ENCODE measurements at places on chromosomes 11 and 22.

GRCh38 chr11:120102864-120103122 lies 35.1 kb downstream of the TRIM29 start:
- no peak for DNase-seq

GRCh38 chr11:131691181-131692041 lies 321.0 kb downstream of the NTM start:
- no peak for DNase-seq

DNA sequence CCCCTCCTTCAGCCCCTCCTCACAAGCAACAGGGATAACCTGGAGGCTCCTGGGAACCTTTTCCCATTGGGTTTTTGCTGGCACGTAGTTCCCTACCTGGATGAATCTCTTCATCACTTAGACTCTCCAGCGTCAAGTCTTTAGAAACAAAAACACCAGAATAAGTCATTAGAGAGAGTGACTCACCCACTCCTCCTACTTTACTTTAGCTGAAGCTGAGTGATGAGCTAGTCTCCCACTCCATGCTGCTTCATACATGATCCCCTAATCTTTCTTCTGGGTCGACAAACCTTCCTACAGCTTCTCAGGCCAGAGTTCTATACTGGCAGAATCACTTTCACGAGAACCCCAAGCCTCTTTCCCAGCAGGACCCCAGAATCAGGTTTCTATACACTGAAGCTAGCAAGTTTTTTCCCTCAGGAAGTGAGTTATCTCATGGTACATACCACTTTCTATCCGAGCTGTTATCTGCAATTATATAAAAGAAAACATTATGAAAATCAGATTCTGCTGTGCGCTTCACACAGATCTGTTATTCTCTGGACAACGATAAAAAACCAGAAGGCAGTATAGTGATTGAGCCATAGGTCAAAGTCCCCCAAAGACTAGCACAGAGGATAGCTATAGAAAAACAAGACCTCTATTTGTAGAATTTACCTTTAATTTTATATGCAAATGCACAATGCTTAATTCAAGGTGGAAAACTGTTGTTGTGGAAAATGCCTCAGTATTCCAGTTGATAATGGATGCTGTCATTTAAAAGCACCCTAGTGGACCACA lies 18.7 kb downstream of the DRICH1 start:
- no peak for DNase-seq

GRCh38 chr11:19664886-19665548 lies 47.6 kb upstream of the NAV2 start:
- no peak for DNase-seq

- no peak for DNase-seq
Measured at GRCh38 chr11:46305295-46305694, 27.8 kb downstream of the CREB3L1 start.

GRCh38 chr22:47225080-47225930 lies 462.9 kb downstream of the TBC1D22A start:
- DNase-seq = no peak

DNA sequence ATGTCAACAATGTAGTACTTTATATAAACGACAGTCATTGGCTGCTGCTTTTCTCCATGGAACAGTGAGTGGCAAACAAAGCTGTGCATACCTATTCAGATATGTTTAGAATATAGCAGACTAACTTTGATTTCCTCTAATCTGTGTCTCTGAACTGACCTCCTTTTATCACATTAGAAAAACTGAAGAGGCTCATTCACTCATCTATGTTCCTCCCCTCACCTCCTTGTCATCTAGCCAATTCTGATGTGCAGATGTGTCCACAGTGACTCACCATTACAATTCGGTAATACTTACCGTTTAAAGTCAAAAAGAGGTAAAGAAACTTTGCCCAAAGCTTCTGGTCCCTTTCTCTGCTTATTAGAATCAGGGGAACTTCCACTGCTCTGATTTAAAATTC lies 51.5 kb upstream of the RPS13 start:
- DNase-seq = no peak

DNA sequence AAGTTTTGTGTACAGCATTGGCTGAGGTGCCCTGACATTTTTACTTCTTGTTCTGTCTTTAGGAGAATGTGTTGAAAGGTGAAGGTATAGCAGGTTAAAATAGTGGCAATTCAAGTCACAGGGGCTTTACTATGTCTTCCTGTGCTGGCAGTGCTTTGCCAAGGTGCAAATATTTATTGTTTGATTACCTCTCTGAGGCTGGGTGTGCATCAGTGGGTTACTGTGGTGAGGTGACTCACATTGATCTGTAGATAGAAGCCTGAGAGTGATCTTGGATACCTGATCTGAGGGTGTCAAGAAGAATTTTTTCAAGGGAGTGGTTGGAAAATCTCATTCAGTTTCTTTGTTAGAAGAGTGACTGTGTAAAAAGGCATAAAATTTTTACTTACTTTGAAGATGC lies 90.0 kb downstream of the ARHGAP42 start:
- no peak for DNase-seq
